A549 treated with RU486 at 1 μM for 4 hours (cell line): ENCODE measurements at places on chromosomes 3 and 15. TPM values are rescaled to one million over a fixed set of nuclear protein-coding genes. Genes with fewer than 3 reads are reported as not detected.

Gene GOLGA6B
- 0.09 TPM in 1 of 5 replicates, not detected in the others for total RNA-seq

Gene GRIP2
- total RNA-seq = 0.97 to 2.4 TPM (median 1.9 TPM) in 5 replicates

Gene PLA2G4E
- not detected in 5 replicates for total RNA-seq

Gene CHRD
- 0.11 to 0.37 TPM (median 0.27 TPM) in 5 replicates for total RNA-seq

Gene CTXN2
- total RNA-seq = 0.02 TPM in 1 of 5 replicates, not detected in the others

Gene DUT
- 98.5 to 128 TPM (median 110 TPM) in 5 replicates for total RNA-seq

Gene CLSTN2
- total RNA-seq = 0.02 to 0.06 TPM (median 0.05 TPM) in 4 of 5 replicates, not detected in the other

Gene CPN2
- total RNA-seq = not detected in 5 replicates

Gene DPPA2
- total RNA-seq = not detected in 5 replicates

Gene CSPG5
- total RNA-seq = 0.63 to 1.3 TPM (median 1.1 TPM) in 5 replicates

Gene CCR5
- not detected in 5 replicates for total RNA-seq

Gene BFSP2
- total RNA-seq = not detected in 5 replicates

Gene LDHAL6B
- not detected in 5 replicates for total RNA-seq

Gene KBTBD13
- not detected in 5 replicates for total RNA-seq

Gene ROBO1
- 13.3 to 16.6 TPM (median 15.0 TPM) in 5 replicates for total RNA-seq

Gene MYH15
- 0.22 to 0.30 TPM (median 0.23 TPM) in 5 replicates for total RNA-seq

Gene TM4SF4
- 26.5 to 43.5 TPM (median 39.8 TPM) in 5 replicates for total RNA-seq

Gene EHHADH
- 1.9 to 3.5 TPM (median 2.7 TPM) in 5 replicates for total RNA-seq

Gene CNBP
- 277 to 355 TPM (median 342 TPM) in 5 replicates for total RNA-seq

Gene PDZRN3
- not detected in 5 replicates for total RNA-seq

Gene CKMT1A
- 1.6 to 4.0 TPM (median 2.8 TPM) in 5 replicates for total RNA-seq

Gene HCLS1
- 0.09 to 0.13 TPM in 2 of 5 replicates, not detected in the others for total RNA-seq

Gene GOLGA8J
- total RNA-seq = not detected in 5 replicates

Gene SACM1L
- 11.9 to 17.4 TPM (median 15.8 TPM) in 5 replicates for total RNA-seq

Gene TRAIP
- total RNA-seq = 9.1 to 17.4 TPM (median 14.7 TPM) in 5 replicates

Gene CHRNA7
- total RNA-seq = 3.0 to 4.6 TPM (median 4.1 TPM) in 5 replicates

Gene SLC2A2
- not detected in 5 replicates for total RNA-seq

Gene GOLGA6A
- 0.07 to 0.13 TPM (median 0.08 TPM) in 4 of 5 replicates, not detected in the other for total RNA-seq

Gene CADPS
- not detected in 5 replicates for total RNA-seq

Gene LRRIQ4
- not detected in 5 replicates for total RNA-seq

Gene MESP2
- 0.26 to 0.67 TPM (median 0.42 TPM) in 5 replicates for total RNA-seq

Gene ASB14
- not detected in 5 replicates for total RNA-seq

Gene STX19
- total RNA-seq = not detected in 5 replicates

Gene GP5
- total RNA-seq = 0.03 TPM in 1 of 5 replicates, not detected in the others

Gene CTSH
- 43.4 to 51.9 TPM (median 46.2 TPM) in 5 replicates for total RNA-seq

Gene SLC15A2
- total RNA-seq = 0.08 to 0.27 TPM (median 0.26 TPM) in 4 of 5 replicates, not detected in the other

Gene TJP1
- total RNA-seq = 47.2 to 73.0 TPM (median 64.0 TPM) in 5 replicates
